ENCODE measurements at places on chromosomes 7 and 10.

GRCh38 chr7:25386311-25386744 lies 158.0 kb upstream of the NPVF start:
- no peak for DNase-seq

DNA sequence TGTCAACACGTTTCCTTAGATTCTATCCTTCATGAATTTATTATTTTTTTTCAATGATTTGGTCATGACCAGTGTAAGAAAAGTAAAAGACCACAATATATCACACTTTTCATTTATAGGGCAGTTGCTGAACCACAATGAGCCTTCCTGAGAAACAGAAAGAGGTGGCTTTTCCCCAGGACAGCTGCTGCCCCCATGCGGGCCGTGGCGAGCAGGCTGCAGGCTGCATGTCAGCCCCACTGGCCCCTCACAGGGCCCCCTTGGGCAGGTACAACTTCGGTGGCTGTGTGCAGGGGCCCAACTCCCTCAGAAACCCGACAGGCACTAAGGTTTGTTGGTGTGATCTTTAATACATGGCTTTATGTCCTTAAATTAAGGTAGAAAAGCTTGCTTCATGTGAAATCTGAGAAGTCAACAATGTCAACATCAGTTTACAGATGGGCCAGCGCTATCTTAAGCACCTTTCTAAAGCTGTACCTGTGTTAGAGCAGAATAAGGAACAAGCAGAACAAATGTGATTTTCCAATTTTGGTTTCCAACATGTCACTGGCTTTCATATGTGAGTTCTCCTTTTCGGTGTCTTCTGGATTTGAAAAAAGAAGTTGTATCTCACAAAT lies 10.6 kb downstream of the BEND7 start:
- DNase-seq = no peak

- no peak for DNase-seq
Measured at GRCh38 chr10:124602646-124603365, 141.2 kb downstream of the LHPP start.

GRCh38 chr7:76108540-76109233 lies 60.8 kb downstream of the MDH2 start:
- no peak for DNase-seq

DNA sequence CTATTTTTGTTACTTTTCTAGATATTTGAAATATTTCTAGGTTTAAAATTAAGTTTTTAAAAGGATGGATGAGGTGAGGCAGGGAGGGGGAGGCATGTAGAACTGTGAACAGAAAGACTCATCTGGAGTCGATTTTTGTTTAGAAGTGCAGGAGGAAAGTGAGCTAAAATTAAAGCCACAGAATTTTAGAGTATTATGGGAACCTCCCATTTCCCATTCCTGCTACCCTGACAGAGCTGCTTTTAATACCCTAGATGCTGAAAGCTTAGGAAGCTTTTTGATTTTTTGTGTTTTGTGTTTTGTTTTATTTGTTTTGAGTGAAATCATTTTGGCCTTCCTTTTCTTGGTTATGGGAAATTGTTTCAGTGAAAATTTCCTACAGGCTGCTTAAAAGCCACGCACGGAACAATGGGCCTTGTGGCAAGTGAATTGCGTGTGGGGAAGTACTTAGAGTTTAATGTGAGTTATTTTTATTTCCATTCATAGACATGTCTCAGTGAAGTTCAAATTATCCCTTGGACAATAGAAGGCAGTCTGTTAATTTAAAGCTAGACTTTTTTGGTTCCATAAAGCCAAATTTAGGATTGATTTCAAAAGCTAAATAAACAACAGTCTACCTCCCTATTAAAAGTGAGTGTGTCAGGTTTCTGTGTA lies 102.0 kb upstream of the HDAC9 start:
- DNase-seq = no peak

- DNase-seq = no peak
Measured at GRCh38 chr10:44389150-44389549, 4.3 kb upstream of the CXCL12 start.

- DNase-seq = no peak
Measured at GRCh38 chr7:50679218-50680007, 103.3 kb downstream of the GRB10 start.

- no peak for DNase-seq
Measured at GRCh38 chr10:96276831-96277230, 5.5 kb upstream of the BLNK start.

GRCh38 chr10:6695519-6695918 lies 115.4 kb upstream of the PRKCQ start:
- no peak for DNase-seq

DNA sequence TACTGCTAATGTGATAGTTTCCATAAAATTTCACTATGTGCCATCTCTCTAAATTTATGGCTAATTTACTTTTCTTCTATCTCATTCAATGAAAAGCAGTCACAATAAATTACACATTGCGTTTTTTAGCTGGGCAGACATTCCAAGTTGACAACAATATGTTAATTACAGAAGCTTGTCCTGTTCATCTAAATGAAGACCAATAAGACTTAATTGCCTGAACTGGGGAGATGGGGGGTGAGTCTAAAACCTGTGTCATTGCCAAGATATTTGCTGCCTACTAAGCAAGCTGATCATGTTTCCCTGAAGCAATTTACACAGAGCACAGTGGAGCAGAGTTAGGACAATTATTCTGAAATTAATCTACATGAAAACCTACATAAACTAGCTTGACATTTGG lies 89.3 kb upstream of the ADRB1 start:
- DNase-seq = no peak

DNA sequence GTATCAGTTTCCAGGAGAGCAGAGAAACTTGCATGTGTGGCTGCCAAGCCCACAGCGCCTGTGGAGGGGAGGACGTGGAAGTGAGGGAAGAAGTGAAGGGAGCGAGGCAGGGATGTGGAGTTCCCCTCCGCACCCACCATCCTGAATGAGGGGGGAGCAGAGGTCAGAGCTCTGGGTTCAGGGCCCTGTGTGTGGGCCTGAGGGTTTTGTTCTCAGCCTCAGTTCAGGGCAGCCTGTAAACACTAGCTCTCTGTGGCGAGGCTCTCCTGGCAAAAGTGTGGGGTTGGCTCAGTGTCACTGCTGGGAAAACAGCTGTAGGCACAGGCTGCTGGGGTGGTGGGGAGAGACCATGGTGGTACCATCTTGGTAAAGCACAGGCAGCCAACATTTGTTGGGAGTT lies 108.4 kb downstream of the C10orf105 start:
- DNase-seq = no peak

DNA sequence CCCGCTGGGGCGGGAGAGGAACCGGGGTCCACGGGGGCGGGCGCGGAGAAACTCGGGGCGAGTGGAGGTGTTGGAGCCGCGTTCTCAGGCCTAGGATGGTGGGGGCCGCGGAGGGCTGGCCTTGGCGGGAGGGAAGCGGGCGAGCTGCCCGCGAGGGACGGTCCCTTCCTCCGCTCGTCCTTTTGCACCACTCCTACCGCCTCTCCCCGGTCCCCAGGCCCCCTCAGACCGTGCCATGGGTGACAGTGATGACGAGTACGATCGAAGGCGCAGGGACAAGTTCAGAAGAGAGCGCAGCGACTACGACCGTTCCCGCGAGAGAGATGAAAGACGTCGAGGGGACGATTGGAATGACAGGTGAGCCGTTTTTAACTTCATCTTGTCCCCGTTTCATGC lies 451 bp downstream of the SRRT start:
- DNase-seq = no peak

DNA sequence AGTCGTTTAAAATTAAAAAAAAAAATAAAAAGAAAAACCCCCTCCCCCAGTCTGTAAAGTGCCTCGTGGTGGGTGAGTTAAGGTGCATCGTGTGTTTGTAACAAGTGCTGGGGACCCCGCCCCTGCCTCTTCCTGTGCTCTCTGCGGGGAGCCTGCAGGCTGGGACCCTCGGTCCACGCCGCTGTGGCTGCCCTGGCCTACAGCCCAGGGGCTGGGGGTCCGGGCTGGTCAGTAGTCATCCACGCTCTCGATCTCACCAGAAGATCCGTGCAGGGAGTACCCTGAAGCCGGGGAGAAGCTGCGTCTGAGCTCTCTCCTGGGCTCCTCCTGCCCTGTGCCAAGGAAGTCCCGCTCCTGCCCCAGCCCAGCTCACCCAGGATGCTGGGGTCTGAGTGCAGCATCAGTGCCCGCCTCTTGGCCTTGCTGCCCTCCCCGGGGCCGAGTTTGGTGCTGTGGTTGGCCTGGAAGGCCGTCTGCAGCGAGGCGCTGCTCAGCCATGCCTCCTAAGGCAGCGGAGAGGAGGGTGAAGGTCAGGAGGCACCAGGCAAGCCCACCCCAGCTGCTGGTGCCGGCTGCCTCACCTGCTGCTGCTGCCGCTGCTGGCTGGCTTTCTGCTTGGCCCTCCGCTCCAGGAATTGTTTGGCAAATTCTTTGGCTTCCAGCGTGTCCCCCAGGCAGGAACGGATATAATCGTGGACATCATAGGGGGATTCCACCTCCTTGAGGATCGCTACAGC lies 8.1 kb downstream of the GNB2 start:
- DNase-seq = no peak

DNA sequence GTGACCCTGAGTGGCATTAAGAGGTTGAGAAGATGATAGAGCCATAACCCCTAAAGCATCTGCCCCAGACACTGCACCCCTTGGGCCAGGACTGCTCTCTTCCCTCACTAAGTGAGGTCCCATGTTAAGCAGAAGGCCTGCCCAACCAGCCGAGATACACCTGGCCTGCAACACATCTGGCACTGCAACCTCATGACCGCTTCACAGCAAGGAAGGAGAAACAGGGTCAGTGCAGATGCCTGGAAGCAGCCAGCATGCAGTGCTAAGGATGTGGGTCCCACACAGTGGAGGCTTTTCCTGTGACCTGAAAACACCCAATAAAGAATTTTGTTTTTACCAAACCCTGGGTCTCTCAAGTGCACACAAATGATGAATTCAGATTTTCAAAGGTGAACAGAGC lies 7.4 kb downstream of the NOD1 start:
- DNase-seq = no peak

DNA sequence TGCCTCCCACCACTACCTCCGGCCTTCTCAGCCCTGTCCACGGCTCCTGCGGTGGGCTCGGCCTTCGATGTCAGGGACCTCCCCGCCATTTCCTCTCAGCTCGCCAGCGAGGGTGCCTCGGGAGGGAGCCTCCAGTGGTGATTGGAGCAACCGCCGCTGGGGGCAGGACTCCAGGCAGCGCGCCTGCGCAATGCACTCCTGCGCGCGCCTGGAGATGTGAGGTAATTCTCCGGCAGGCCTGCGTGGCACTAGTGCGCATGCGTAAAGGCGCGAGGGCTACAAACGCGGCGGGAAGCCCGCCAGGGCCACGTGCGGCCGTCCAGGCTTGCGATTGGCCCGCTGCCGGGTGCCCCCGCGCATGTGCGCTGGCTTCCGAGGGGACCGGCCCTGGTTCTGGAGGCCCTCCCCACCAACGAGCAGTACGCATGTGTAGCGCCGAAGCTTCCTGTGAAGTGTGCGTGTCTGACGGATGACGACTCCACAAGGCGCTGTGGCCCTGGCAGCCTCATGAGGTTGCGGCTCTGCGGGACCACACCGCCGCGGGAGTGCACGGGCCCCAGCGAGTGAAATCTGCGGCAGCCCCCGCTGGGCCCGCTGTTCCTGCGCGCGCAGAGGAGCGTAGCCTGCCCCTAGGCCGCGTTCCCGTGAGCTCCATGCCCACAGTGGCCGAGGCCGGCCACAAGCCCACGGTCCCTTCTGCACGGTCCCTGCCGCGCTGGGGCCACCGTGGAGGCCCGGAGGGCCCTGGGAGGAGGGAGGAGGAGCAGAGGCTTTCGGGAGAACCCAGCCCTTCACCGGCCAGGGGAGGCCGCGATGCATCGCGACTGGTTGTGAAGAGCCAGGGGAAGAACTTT lies at the start of gene SYCE1:
TSS of gene SYCE1 (minus strand) at position 143 of the 854 bp plus-strand sequence. CDS start at position 89, 54 bp downstream.
- DNase-seq = no peak

- DNase-seq = no peak
Measured at GRCh38 chr7:97357459-97357858, 240.0 kb downstream of the SDHAF3 start.

- DNase-seq = no peak
Measured at GRCh38 chr7:1174881-1175596, 15.0 kb upstream of the ZFAND2A start.

DNA sequence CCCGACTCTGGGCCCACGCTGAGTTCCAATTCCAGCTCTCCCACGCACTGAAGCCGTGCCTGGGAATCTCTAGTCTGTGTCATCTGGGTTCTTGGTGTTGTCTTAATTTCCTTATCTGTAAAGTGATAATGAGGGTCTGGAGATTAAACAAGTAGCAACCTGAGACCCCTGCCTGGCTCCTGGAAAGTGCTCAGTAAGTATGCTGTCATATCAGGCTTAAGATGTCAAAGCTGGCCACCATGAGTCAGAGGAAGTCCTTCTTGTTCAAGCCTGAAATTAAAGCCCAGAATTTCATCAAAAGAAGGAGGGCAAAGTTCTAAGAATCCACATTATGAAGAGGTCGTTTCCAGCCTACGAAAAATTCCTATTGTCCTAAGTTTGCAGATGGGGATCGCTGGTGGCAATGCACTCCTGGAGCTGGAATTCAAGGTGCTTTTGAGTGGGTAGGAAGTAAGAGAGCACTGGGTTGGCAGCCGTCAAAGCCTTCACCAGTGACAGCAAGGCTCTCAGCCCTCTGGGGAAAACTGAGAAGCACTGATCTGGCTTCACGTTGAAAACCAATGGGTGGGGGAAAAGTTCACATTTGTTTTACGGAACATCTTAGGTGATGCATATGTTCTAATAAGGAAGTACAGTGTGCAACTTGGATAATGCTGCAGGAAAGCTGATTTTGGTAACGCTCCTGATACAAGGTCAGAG lies 50.3 kb upstream of the NCAPG2 start:
- DNase-seq = no peak

GRCh38 chr10:84765656-84766055 lies 437.3 kb downstream of the CCSER2 start:
- DNase-seq = no peak

GRCh38 chr7:8549046-8549445 lies 115.6 kb downstream of the NXPH1 start:
- DNase-seq = no peak

GRCh38 chr7:96486681-96487080 lies 164.8 kb upstream of the SLC25A13 start:
- DNase-seq = no peak
